Foreskin keratinocyte (primary cell): ENCODE measurements at places on chromosomes 4 and X.

- no peak for DNase-seq
Observed at GRCh38 chr4:74615411-74615810, 170.5 kb downstream of the AREG start.

GRCh38 chr4:107125496-107125895 is 89.4 kb upstream of the DKK2 start:
- DNase-seq: no peak

DNA sequence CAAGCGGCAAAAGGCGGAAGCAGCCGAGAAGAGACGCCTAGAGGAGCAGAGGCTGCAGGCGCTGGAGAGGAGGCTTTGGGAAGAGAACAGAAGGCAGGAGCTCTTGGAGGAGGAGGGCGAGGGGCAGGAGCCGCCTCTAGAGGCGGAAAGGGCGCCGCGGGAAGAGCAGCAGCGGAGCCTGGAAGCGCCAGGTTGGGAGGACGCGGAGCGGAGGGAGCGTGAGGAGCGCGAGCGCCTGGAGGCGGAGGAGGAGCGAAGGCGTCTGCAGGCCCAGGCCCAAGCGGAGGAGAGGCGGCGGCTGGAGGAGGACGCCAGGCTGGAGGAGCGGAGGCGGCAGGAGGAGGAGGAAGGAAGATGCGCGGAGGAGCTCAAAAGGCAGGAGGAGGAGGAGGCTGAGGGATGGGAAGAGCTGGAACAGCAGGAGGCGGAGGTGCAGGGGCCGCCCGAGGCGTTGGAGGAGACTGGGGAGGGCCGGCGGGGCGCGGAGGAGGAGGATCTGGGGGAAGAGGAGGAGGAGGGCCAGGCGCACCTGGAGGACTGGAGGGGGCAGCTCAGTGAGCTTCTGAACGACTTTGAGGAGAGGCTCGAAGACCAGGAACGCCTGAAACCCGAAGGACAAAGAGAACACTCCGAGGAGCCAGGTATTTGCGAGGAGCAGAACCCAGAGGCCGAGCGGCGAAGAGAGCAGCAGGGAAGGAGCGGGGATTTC is 72.9 kb downstream of the AASDH start:
- DNase-seq: no peak

- no peak for DNase-seq
Observed at GRCh38 chrX:54223581-54223980, 40.5 kb upstream of the FAM120C start.

DNA sequence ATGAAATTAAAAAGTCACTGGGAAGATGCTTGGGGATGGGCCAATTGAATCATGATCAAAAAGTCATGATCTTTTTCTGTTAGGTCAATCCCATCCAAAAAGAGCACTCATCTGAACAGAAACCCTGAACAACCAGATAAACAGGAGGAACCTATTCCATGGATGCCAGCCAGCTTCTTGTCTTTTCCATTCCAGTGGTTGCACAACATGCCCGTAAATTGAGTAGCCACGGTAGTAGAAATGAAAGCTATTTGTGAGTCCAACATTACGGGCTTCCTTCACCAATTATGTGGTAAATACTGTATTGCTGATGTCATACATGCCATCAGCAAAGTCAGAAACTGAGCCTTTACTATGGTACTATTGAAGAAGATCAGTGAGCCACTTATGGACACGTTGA is 982.4 kb upstream of the HS3ST1 start:
- DNase-seq: no peak

- DNase-seq: no peak
Observed at GRCh38 chrX:115562480-115562847, 1.5 kb downstream of the PLS3 start.

- no peak for DNase-seq
Observed at GRCh38 chrX:53223068-53223693, 1.8 kb downstream of the KDM5C start.

GRCh38 chrX:21932292-21933002 is 8.1 kb upstream of the SMS start:
- peak; percentile 62 for DNase-seq

DNA sequence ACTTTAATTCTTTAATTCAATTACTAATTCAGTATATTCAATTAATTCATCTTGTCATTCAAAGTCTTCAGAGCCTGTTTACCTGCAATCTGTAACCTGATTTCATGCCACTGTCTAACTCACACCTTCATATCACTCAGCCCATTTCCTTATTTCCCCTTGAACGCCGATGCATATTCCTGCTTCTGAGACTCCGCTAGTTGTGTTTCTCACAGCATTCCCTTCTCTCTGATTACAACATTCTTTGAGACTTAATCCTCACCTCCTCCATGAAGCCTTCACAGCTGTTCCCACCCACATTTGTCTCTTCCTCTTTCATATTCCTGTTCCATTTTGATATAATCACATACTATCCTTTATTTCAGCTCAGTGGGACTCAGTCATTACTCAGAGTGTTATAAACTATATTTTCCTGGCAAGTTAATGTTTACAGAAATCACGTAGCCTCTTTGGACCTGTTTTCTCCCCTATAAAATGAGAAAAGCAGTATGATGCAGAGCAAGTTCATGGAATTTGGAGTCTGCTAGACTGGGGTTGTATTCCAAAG is 69.0 kb downstream of the MAP9 start:
- DNase-seq: no peak

- DNase-seq: no peak
Observed at GRCh38 chr4:87409420-87409939, 12.9 kb upstream of the NUDT9 start.

GRCh38 chrX:109632906-109633504 is 8.0 kb upstream of the KCNE5 start:
- peak; percentile 2 for DNase-seq

GRCh38 chr4:14076776-14077175 is 449.3 kb upstream of the BOD1L1 start:
- DNase-seq: no peak

GRCh38 chrX:37684973-37685372 is 618 bp upstream of the XK start:
- DNase-seq: no peak

- no peak for DNase-seq
Observed at GRCh38 chr4:34643476-34643875, 1600.8 kb downstream of the ARAP2 start.

DNA sequence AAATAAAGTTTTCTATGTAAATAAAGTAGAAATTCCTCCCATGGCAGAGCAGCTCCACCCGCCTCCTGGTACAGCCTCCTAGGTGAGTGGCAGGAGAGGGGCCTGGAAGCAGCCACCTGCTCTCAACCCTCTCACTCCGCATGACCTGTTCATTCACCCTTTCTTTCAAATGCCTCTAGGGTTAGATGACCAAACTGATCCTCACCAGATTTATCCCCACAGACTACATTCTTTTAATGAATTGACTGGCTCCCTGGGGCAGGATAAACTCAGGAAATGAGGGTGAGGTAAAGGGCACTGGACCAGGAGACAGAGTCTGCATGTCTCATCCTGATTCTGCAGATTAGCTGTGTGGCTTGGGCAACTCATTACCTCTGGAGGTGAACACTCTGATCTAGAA is 32.6 kb upstream of the NKX6-1 start:
- DNase-seq: peak; percentile 11

GRCh38 chr4:16082041-16082425 is 1.8 kb downstream of the PROM1 start:
- DNase-seq: no peak

GRCh38 chr4:63361066-63361465 is 1048.2 kb downstream of the TECRL start:
- no peak for DNase-seq

GRCh38 chr4:105135785-105136184 is 10.9 kb upstream of the TET2 start:
- DNase-seq: no peak

GRCh38 chrX:19198473-19198872 is 76.2 kb upstream of the ADGRG2 start:
- no peak for DNase-seq

DNA sequence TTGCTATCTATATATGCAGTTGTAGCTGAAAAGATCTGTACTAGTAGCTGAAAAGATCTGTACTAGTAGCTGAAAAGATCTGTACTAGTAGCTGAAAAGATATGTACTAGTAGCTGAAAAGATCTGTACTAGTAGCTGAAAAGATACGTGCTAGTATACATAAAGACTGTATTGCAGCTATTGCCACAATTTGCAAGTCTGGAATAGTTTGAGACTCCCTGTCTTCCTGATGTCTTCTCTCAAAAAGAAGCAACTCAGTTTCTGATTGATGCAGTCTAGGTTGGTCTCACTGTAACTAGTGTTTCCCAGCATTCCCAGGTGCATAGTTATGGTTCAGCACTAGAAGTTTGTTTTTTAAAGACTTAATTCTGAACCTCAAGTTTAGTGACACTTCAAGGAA is 15.0 kb downstream of the SLAIN2 start:
- no peak for DNase-seq

GRCh38 chr4:113846433-113846832 is 84.9 kb upstream of the CAMK2D start:
- no peak for DNase-seq

- DNase-seq: no peak
Observed at GRCh38 chr4:135949931-135950330, 1582.4 kb downstream of the PCDH18 start.

DNA sequence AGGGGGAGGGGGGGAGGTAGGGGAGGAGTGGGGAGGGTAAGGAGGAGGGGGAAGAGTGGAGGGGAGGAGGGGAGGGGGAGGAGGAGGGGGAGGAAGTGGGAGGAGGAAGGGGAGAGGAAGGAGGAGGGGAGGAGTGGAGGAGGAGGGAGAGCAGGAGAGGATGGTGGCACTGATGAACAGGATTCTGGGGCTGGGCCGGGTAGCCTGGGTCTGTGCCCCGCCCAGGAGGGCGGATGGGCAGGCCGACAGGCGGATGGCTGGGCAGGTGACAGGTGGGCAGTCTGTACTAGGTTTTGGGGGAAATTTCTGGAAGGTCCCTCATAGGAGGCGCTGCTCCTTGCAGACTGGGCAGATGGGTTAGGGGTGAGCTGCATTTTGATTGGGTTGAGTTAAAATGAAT is 66.0 kb upstream of the ADRA2C start:
- no peak for DNase-seq

DNA sequence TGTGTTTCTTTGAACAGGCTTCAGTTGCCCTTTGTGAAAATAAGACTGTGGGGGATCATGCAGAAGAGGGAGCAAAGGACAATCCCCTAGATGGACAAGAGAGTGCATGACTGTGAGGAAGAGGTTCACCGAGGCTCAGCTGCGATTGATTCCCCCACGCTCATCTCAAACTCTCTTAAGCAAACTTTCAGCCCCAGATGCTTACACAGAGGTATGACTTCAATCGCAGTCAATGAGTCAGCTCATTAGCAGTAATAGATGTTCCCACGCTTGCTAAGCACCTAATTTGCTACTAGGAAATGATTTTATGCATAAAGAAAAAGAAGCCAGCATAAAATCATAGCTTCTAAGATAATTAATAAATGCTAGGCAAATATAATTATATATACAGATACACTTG is 2256.1 kb upstream of the AGA start:
- DNase-seq: no peak

GRCh38 chr4:72558655-72559054 is 10.4 kb downstream of the ADAMTS3 start:
- peak; percentile 29 for DNase-seq

- DNase-seq: no peak
Observed at GRCh38 chrX:136674270-136674985, 26.5 kb downstream of the CD40LG start.

DNA sequence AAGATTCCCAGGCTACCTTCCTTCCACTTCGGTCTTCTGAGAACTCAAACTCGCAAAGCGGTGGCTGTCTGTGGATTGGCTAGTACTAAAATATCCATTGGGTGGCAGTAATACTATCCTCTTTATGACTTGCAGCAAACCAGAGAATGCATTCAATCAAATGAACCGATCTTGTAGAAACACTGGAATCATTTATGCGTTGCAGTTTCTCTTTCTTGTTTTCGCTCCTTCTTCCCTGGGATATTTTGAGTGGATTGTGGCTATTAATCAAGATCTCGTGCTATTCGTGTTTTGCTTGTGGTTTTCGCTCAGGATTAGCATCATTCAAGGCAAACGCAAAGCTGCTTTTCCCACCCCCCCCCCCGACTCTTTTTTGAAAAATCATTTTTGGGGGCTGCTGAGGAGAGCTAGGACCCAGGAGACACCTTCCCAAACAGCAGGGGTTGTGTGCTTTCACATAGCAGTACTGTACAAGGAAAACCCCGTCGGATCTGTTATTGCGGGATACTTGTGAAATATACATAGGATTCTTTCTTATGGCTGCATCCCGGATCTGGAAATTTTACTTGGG is at the start of gene IL1RAPL1:
Gene IL1RAPL1, plus strand, starts transcription at position 466 of the 571 bp plus-strand sequence.
- peak; percentile 41 for DNase-seq

- DNase-seq: peak; percentile 76
Observed at GRCh38 chr4:78061939-78062570, 4.9 kb downstream of the FRAS1 start.

DNA sequence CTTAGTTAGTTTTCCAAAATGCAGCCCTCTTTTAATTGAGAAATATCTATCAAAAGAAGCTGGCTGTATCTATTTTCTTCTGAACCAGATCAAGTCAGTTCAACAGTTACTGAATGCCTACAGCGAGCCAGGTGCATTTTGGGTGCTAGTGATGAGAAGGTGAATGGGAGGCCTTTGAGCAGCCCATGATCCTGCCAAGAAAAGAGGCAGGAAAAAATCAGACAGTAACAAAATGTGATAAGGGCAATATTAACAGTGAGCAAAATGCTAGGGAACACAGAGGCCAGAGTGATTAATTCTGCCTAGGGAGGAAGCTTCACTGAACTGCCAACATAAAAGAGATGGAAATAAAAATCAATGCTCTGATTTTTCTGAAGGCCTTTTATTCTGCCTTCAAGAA is 248.5 kb downstream of the SNCA start:
- DNase-seq: no peak

DNA sequence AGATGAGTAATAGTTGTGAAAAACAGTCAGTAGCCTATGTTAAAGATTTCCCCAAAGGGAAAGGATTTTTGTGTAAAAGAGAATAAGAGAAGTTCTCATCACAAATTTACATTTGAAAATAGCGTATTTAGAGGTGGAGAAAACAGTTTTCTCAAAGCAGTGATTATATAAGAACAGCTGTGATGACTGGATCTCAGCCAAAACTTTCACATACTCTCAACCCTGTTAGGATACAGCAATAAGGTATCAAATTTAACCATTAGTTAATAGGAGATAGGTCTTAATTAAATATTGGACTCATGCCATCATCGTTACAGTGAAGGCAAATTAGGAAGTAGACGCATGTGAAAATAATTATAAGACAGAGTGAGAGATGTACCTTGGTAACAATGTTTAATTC is 622.7 kb downstream of the PCDH18 start:
- no peak for DNase-seq

- DNase-seq: no peak
Observed at GRCh38 chr4:84492290-84492689, 6.8 kb downstream of the NKX6-1 start.

GRCh38 chr4:7124689-7125442 is 57.0 kb upstream of the GRPEL1 start:
- peak; percentile 72 for DNase-seq

DNA sequence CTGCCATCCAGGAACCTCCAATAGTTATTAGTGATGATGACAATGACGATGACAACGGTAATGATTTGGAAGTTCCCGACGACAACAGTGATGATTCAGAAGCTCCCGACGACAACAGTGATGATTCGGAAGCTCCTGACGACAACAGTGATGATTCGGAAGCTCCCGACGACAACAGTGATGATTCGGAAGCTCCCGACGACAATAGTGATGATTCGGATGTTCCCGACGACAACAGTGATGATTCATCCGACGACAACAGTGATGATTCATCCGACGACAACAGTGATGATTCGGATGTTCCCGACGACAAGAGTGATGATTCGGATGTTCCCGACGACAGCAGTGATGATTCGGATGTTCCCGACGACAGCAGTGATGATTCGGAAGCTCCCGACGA is 14.7 kb downstream of the CXCR3 start:
- DNase-seq: no peak

- no peak for DNase-seq
Observed at GRCh38 chr4:39426728-39427127, 20.0 kb downstream of the KLB start.
